Pericardium fibroblast (primary cell): ENCODE measurements at places on chromosomes 4 and X. TPM values are rescaled to one million over a fixed set of nuclear protein-coding genes. Genes with fewer than 3 reads are reported as not detected.

SFRP2 gene
- total RNA-seq: 1.4 and 11.3 TPM in 2 replicates

GYG2 gene
- 7.5 and 7.7 TPM in 2 replicates for total RNA-seq

USP51 gene
- 0.70 and 4.3 TPM in 2 replicates for total RNA-seq

PORCN gene
- 12.3 and 25.0 TPM in 2 replicates for total RNA-seq

HS3ST1 gene
- 0.12 TPM in 1 of 2 replicates, not detected in the other for total RNA-seq

MPP1 gene
- 13.4 and 19.7 TPM in 2 replicates for total RNA-seq

TIGD2 gene
- total RNA-seq: 9.0 and 11.3 TPM in 2 replicates

PAGE4 gene
- total RNA-seq: not detected in 2 replicates

TMSB15B gene
- total RNA-seq: 1.8 and 11.1 TPM in 2 replicates

ZNF595 gene
- 3.7 and 5.4 TPM in 2 replicates for total RNA-seq

TAF7L gene
- not detected in 2 replicates for total RNA-seq

TMEM31 gene
- not detected in 2 replicates for total RNA-seq

SPANXA2 gene
- total RNA-seq: not detected in 2 replicates

CLDN34 gene
- not detected in 2 replicates for total RNA-seq

SMIM31 gene
- not detected in 2 replicates for total RNA-seq

FRAS1 gene
- 40.4 and 53.8 TPM in 2 replicates for total RNA-seq

TCEANC gene
- 1.8 and 2.3 TPM in 2 replicates for total RNA-seq

SYN1 gene
- 0.34 and 1.2 TPM in 2 replicates for total RNA-seq

TLR8 gene
- total RNA-seq: not detected in 2 replicates

AMOT gene
- 1.6 and 3.3 TPM in 2 replicates for total RNA-seq

SLC38A5 gene
- 7.7 and 12.6 TPM in 2 replicates for total RNA-seq

COPS4 gene
- total RNA-seq: 32.0 and 38.0 TPM in 2 replicates

TCEAL7 gene
- total RNA-seq: 10.0 and 28.6 TPM in 2 replicates

SPANXD gene
- total RNA-seq: not detected in 2 replicates

KIT gene
- 0.82 and 1.2 TPM in 2 replicates for total RNA-seq

GEMIN8 gene
- 10.7 and 12.1 TPM in 2 replicates for total RNA-seq

UGT2A1 gene
- not detected in 2 replicates for total RNA-seq

NBDY gene
- total RNA-seq: 19.0 TPM in 2 replicates

MAGEA4 gene
- total RNA-seq: not detected in 2 replicates

PPP2R2C gene
- total RNA-seq: not detected in 2 replicates

HPSE gene
- 3.7 and 13.0 TPM in 2 replicates for total RNA-seq

WDR44 gene
- 8.2 and 10.3 TPM in 2 replicates for total RNA-seq

SERPINA7 gene
- total RNA-seq: not detected in 2 replicates

OPRPN gene
- total RNA-seq: not detected in 2 replicates

THAP6 gene
- 5.1 and 6.4 TPM in 2 replicates for total RNA-seq

ENPEP gene
- total RNA-seq: 0.43 and 2.7 TPM in 2 replicates

PRR32 gene
- total RNA-seq: not detected in 2 replicates

HTRA3 gene
- 9.8 and 17.4 TPM in 2 replicates for total RNA-seq

BCOR gene
- total RNA-seq: 8.2 and 10.0 TPM in 2 replicates

RBM46 gene
- 0.34 TPM in 1 of 2 replicates, not detected in the other for total RNA-seq

ARMCX1 gene
- total RNA-seq: 24.7 and 34.0 TPM in 2 replicates

AREG gene
- total RNA-seq: 0.51 and 1.1 TPM in 2 replicates

DDX53 gene
- not detected in 2 replicates for total RNA-seq

ZNF711 gene
- total RNA-seq: 0.58 and 1.3 TPM in 2 replicates

ZFP92 gene
- total RNA-seq: 0.09 and 0.58 TPM in 2 replicates

GBA3 gene
- total RNA-seq: 0.51 TPM in 1 of 2 replicates, not detected in the other

ASB12 gene
- not detected in 2 replicates for total RNA-seq

DCAF4L1 gene
- not detected in 2 replicates for total RNA-seq
